Ascending aorta (tissue), 2 donors: ENCODE measurements at places on chromosomes 4 and X.
A peak's percentile ranks its signal among the peaks of the same experiment; 100 is the strongest.

DNA sequence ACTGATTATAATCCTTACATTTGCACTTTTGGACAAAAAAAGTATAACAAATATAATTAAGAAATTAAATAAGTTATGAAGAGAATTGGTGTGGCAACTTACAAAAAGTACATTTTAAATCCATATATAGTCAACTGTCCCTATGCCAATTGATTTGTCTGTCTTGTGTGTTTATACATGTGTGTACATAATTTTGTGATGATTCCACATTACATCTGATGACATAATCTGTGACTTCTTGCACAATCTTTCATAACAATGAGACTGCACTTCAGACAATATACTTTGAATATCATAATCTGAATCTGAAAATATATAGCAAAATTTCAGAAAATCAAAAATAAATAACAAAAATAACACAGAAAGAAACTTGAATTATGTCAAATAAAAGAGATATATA lies 953.4 kb downstream of the FAT4 start:
- no peak for DNase-seq

GRCh38 chr4:183201331-183201730 lies 102.3 kb downstream of the WWC2 start:
- DNase-seq = no peak

DNA sequence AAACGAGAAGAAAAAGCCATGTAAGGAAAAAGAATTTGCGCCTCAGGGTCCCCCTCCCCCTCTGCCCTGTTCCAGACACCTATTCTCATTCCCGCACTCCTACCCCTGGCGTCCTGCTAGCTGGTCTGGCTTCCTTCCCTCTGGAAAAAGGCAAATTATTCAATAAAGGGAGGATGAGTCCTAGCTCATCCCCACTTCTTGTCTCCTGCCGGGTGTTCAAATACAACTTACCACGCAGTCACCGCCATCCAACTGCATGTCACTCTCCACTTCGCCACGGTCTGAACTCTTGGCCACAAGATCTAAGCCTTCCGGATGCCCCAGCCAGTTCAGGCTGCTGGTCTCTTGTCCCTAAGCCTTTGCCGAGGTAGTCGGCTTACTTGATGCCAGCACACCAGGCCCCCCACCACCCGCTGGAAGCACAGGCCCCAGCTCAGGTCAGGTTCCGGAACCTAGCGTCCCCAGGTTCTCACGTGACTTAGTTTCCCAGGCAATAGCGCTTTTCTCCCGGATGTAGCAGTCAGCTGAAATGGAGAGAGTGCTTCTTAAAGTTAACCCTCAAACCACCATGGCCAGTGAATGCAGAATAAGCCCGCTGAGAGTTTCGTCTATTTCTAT lies 209.6 kb upstream of the SPIN4 start:
- DNase-seq = peak; percentile 72

- no peak for DNase-seq
These were observed 183.7 kb downstream of the SOWAHB start for GRCh38 chr4:76714226-76714625.

DNA sequence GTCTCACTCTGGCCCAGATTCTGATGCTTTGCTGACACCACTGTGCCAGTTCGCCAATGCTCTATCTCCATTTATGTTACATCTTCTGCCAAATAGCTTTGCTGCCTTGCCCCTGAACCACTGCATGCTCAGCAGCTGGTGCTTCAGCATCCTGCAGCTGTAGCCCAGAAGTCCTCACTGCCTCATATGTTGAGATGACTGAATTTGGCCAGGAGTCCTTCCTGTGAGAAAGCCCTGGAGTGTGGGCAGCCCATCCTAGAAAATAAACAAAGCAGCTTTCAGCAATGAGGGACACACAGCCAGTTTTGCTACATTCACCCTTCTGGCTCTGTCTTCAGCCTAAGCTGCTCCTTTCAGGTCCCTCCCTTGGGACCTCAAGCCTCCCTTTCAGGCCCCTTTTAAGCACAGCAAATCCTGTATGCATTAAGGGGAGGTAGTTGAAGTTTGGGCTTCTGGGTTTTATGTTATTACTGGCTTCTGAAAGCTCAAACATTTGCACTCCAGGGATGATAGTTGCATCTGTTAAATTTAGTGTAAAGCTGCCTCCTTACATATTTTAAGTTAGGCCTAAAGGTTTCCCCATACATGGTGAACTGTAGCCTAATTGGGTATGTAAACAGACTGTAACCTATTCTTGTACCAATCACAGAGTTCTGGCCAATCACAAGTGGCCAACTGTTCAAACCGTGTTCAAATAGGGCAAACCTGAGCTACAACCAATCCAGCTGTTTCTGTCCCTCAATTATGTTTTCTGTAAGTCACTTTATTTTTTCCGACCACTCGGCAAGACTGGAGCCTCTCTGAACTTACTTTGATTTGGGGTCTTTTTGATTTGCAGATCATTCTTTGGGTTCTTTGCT lies 2.1 kb upstream of the TMEM165 start:
- no peak for DNase-seq

- DNase-seq = no peak
These were observed 3.0 kb upstream of the LAGE3 start for GRCh38 chrX:154481911-154482601.

GRCh38 chr4:53484911-53485657 lies 106.2 kb downstream of the LNX1 start:
- DNase-seq = no peak

DNA sequence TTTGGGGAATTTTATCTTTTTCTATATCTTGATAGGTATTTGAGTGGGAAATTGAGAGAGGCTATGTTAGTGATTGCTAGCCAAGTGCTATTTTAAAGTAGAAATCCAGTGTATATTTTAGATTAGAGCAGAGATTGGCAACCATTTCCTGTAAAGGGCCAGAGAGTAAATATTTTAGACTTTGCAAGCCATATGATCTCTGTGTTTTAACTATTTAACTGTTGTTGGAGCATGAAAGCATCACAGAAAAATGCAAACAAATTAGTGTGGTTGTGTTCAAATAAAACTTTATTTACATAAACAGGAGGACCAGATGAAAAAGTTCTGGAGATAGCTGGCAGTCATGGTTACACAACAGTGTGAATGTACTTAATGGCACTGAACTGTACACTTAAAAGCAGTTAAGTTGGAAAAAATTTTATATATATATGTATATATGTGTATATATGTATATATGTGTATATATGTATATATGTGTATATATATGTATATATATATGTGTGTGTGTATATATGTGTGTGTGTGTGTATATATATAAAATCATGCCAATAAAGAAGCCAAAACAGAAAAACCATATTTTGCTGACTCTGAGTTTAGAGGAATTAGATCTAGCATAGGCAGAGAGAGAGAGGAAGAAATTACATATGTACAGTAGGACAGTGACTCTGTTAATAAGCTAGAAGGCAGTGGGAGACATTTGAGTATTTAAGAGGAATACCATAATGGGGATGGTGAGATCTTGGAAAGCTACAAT lies 83.4 kb downstream of the TMEM164 start:
- DNase-seq = no peak

DNA sequence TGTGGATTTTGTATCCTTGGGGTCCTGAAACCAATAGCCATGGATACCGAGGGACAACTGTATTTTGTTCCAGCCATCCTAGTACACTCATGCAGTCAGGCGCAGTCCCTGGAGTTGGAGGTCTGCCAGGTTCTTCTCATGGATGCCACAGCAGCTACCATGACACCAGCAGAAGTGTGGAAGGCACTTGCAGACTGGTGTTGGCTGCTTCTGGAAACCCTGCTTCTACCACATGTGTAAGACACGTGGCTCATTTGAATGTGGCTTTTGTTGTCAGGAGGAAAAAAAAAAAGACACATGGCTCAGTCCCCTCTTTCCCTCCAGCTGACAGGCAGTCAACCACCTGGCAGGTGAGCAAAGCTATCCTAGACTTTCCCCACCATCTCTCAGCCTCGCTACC lies 19.4 kb downstream of the DRD5 start:
- no peak for DNase-seq

DNA sequence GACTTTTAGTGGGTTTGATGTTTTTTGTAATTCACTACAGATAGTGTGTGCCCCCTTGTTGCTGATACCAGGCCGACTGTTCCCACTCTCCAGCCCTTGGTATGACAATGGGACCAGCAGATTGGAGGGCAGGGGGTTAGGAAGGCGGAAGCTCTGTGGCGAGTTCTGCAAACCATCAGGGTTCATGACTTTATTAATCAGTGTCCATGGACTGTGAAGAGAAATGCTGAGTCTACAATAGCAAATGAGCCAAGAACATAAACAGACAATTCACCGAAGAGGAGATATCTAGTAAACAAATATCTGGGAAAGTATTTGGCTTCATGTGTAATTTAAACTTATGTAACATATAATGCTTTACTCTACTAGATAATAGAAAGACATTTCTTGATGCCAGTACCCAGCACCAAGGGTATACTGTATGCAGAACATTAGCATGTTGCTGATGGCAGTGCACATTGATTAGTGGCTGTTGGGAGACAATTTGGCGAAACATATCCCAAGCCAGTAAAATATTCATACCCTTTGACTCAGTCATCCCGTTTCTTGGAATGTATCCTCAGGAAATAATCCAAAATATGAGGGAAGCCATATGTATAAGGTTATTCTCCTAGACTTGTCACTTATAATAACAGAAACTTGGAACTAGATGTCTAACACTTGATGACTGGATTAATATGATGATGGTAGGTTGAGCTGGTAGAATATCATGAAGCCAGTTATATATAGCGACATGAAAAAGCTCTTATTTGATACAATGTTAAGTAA lies 169.4 kb downstream of the PTTG2 start:
- DNase-seq = no peak

DNA sequence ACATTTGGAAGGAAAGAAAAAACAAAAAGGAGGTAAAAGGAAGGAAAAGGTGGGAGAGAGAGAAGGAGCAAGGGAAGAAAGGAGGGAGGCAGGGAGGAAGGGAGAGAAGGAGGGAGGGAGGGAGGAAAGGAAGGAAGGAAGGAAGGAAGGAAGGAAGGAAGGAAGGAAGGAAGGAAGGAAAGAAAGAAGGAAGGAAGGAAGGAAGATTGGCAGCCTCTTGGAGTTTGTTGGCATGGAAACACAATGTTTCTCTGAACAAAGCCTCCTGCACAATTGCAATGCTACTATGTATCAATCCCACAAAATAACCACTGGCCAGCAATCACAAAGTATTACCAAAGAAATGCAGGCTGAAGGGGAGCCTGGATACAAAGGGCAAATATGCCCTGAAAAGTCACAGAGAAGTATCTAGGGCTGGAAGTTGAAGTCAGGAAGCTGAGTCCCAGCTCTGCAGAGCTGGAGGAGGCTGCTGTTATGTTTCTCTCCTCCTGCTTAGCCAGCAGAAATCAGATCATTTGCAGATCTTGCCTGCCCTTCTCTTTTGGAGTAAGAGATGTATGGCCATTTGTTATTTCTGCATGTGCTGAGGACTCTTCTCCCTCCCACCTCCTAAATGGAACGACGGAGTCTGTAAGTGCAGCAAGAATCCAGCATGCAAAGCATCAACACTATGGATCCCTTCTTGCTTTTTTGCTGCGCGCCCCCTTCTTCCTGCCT lies 195.9 kb upstream of the LDB2 start:
- no peak for DNase-seq

- no peak for DNase-seq
These were observed 177.8 kb upstream of the GK2 start for GRCh38 chr4:79585834-79586233.

- DNase-seq = no peak
These were observed 162.5 kb downstream of the GASK1B start for GRCh38 chr4:158010361-158010760.

- DNase-seq = no peak
These were observed 98.2 kb downstream of the ARSJ start for GRCh38 chr4:113881256-113881655.

GRCh38 chr4:126475730-126476129 lies 1157.0 kb upstream of the INTU start:
- no peak for DNase-seq

- DNase-seq = no peak
These were observed 256.2 kb downstream of the FSTL5 start for GRCh38 chr4:161907590-161907955.

- DNase-seq = no peak
These were observed at the start of gene TRPC3 for GRCh38 chr4:121951521-121952110. TSS of gene TRPC3 (minus strand) at chr4:121952060. CDS start at chr4:121951680, 380 bp downstream.

DNA sequence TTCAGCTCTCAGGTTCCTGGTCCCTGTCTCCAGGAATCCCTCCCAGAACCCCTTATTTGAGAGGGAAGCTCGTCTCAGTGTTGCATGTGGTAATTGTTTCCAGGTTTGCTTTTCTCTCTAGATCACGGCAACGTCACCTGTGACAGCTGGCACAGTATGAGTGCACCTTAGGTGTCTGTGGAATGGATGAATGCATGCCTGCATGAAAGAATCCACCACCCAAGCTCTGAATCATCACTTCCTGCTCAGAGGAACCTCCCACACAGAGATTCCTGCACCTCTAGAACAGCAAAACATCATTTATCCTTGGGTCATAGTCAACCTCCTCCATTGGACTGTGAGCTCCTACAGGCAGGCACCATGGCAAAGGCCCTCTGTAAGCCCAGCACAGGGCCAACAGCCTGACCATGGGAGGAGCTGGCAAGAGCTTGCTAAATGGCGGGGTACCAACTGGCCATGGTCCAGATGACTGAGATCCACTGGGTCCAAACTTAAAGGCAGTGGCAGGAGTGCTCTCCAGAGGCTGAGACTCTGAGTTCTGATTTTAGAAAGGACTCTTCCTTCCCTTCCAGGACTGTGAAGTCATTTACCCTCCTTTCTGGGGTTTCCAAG lies 116.2 kb downstream of the SLC2A9 start:
- no peak for DNase-seq

GRCh38 chr4:163959932-163960331 lies 465.4 kb downstream of the TMA16 start:
- no peak for DNase-seq

GRCh38 chr4:5191831-5192230 lies 140.6 kb downstream of the STK32B start:
- DNase-seq = no peak

GRCh38 chr4:84433633-84434222 lies 65.4 kb downstream of the NKX6-1 start:
- DNase-seq = no peak

DNA sequence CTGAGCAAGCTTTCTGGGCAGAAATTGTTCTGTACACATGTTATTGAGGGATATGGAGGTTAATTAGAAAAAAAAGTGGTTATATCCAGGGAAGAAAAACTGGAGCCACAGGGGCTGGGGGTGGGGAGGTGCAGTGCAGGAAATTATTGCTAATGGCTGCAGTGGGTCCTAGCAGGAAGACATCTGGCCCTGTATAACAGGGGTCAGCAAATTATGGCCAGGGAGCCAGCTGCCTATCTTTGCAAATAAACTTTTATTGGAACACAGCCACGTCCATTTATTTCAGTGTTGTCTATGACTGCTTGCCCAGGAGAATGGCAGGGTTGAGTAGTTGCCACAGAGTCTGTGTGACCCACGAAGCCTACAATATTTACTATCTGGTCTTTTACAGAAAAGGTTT lies 23.4 kb upstream of the PRPS2 start:
- no peak for DNase-seq

DNA sequence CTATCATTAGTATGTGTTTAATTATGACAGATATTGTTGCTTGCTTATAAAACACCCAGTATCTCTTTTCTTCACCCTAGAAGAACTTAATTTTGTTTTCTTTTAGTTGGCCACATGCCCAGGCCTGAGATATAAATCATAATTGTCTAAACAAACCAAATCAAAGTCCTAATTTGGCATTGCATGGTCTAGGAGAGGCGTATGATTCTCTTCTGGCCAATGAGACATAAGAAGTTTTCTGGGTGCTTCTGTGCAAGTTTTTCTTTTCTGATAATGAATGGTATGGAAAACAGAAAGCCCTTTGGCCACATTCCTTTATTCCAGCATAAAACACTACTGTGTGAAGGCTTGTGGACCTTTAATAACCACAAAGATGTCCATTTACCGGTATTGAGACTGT lies 192.9 kb upstream of the CTSO start:
- no peak for DNase-seq
